AG04450 (cell line): ENCODE measurements at places on chromosomes 16 and 17.

- peak; percentile 68 for DNase-seq
These were observed at the start of gene EXOC7 for GRCh38 chr17:76103274-76104139. Gene EXOC7, minus strand, starts transcription at chr17:76103787. Its CDS starts 95 bp downstream, at chr17:76103692.

DNA sequence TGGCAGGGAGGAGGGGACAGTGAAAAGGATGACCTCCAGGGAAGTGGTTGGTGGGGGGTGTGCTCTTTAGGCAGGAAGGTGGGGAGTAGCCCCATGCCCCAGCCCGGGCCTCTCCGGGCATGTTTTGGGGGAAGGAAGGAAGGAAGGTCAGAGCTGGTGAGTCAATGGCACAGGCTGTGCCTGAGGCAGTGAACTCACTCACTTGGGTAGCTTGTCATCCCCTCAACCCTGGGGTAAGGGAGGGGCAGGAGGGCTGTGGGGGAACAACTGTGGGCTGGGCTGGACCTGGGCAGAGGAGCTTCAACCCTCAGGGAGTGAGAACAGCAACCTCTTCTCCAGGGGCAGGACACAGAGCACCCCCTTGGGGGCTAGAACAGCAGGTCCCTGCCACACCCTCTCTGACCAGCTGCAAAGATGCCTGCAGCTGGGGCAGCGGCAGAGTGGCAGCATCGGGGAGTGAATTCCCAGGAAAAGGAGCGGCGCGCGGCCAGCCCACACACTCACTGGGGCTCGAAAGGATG is 6.3 kb downstream of the CSF3 start:
- DNase-seq, result no peak

DNA sequence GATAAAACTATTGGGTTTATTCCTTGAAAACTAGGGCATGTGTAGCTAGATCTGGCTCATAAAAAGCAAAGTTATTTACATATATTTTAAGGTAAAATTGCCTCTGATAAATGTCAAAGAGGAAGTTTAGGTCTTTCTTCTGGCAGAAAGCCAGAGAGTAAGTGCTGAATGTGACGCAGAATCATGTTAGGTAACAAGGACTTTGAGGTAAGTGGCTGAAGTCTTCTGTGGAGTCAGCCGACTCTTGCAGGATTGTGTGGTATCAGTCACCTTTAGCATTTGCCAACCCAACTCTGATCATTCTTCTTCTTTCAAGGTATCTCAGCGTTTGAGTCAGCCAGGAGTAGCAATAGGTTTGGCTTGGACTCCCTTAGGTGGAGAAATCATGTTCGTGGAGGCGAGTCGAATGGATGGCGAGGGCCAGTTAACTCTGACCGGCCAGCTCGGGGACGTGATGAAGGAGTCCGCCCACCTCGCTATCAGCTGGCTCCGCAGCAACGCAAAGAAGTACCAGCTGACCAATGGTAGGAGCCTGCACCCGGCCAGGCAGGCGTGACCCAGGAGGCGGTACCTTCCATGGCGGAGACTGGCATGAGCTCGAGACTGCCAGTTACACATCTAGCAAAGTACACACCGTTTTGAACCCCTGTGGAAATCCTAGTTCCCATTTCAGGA is 37.9 kb downstream of the SIAH1 start:
- DNase-seq, result no peak

DNA sequence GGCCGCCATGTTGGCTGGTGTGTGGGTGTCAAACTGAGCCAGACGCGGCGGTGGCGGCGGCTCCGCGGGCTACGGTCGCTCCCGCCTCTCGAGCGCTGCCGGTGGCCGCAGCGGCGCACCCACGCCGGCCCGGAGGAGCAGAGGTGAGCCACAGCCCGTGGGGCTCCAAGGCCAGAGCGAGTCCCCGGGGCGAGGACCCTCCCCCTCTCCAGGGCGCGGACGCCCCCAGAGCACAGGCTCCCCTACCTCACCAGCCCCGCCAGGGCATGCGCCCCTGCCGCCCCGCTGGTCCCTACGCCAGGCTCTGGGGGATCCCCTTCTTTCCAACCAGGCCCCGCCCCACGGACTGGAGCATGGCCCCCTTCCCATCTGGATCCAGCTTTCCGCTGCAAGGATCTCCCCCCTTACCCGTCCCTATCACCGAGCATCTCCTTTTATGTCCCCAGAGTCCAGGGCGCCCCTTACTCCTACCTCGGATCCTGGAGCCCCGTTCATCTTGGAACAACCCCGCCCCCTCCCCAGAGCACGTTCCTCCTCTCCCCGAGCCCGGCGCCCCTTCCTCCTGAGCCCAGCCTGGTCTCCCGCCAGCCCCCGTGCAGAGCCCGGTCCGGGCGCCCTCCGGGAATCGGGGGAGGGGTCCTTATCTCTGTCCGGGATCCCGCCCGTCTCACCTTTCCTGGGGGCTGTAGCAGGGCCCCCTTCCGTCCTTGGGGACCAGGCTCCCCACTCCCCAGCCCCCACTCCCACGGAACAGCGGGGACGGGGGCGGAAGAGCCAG is 412 bp downstream of the EPN2 start:
- DNase-seq, result no peak

DNA sequence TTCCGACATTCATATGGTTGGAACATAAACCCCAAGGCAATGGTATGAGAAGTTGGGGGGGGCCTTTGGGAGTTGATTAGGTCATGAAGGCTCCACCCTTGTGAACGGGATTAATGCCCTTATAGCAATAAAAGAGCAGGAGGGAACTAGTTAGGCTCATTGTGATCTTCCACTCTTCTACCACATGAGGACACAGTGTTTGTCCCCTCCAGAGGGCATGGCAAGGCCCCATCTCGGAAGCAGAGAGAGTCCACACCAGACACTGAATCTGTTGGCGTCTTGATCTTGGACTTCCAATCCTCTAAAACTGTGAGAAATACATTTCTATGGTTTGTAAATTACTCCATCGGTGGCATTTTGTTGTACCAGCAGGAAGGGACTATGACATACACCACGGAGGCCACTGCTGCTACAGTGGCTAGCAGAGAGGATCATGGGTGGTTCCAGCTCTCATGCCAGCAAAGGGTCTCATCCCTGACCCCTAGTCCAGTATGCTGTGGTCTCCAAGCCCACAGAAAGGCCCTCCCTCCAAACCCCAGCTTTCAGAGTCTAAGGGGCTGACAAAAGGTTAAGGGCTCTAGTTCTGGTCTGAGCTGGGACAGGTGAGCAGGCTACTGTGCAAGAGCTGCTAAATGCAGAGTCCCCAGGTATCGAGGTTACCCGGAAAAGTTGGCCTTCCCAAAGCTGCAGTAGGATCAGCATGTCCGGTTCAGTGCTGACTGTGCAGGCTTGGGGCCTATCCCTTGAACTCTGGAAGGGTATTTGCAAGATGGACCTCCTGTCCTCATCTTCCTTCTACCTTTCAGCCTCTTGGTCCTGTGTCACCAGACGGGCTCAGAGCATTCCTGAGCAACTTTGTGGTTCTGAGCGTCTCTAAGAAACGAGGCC is 12.2 kb downstream of the CCR7 start:
- DNase-seq, result no peak

DNA sequence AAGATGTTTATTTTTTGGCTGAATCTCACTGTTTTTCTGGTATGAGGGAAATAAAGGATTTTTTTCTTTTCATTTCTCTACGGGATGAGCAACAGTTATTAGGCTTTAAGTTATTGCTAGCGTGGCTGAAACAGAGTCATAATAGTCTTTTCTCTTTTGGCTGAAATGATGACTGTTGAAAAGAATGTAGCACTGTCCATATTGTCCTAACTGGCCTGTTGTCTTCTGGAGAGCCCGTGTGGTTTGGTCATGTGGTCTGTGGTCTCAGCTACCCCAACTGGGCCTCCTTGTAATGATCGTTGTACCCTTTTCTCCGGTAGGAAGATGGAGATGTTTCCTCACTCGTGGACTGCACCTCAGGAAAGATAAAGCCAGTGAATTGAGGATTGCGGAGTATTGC is 36.6 kb downstream of the EPN2 start:
- no peak for DNase-seq

DNA sequence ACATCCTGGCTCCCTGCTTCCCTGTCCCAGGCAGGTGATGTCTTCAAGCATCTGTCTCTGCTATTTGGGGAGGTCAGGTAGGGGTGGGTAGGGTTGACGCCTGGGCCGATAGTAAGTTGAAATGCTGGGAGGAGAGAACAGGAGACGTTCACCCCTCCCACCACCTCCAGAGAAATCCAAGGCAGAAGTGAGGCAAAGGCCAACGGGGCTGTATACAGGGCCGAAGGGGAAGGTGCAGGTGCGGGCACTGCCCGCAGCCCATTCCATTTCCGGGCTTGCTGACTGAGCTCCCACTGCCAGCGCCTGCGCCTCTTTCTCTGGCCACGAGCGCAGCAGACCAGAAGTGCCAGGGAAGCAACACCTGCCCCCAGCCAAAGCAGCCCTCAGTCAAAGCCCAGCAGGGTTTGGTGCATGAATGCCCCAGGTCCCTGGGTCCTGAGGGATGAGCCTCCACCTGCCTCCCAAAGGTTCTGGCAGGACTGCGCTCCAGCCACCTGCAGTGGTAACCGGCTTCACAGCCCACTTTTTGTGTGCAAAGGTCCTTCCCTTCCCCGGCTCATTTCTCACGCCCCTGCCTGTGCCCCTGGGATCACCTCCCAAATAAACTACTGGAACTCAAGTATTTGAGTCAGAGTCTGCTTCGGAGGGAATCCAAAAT is 127.6 kb upstream of the TNRC6C start:
- DNase-seq, result no peak

GRCh38 chr17:17792037-17792550 is 44.7 kb downstream of the SREBF1 start:
- DNase-seq, result no peak

- no peak for DNase-seq
These were observed 3.7 kb upstream of the SSTR2 start for GRCh38 chr17:73160980-73161630.

DNA sequence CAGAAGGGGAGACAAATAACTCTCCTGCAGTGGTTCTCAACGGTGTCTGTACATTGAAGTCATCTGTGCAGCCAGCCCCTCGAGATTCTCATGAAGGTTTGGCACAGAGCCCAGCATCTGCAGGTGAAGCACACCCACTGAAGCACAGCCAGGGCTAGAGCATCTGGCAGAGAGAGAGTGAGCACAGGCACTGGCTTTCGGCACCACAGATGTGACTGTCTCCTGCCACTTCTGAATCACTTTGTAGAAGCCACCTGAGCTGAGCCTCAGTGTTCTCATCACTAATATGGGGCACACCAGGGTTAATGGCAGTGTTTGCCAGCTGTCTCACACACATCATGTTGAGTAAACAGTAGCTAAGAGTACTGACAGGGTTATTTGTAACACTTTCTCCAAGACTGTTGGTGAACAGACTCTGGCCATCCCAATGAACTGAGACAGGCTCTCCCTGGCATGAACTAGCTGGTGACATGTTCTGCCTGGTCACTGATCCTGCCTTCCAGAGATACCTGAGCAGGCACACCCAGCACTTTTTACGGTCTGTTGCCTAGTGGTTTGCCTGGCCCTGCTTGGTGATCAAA is 10.9 kb downstream of the HSPB9 start:
- DNase-seq, result no peak

DNA sequence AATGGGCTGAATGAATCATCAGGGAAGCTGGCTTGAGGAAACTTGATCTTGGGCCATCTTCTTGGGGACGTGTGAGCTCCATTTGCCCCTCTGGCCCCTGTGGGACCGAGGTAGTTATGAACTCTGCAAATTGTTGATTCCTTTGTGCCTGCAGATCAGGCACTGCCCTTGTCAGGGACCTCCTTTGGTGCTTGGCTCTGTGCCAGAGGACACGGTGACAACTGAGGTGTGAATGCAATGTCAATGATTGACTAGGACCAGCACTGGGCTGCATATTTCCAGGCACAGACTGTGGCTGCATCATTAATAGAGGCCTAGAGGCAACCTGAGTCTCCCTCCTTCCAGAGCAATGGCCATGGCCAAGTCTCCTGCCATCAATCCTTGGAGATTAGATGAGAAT is 23.8 kb downstream of the PDILT start:
- DNase-seq, result no peak

DNA sequence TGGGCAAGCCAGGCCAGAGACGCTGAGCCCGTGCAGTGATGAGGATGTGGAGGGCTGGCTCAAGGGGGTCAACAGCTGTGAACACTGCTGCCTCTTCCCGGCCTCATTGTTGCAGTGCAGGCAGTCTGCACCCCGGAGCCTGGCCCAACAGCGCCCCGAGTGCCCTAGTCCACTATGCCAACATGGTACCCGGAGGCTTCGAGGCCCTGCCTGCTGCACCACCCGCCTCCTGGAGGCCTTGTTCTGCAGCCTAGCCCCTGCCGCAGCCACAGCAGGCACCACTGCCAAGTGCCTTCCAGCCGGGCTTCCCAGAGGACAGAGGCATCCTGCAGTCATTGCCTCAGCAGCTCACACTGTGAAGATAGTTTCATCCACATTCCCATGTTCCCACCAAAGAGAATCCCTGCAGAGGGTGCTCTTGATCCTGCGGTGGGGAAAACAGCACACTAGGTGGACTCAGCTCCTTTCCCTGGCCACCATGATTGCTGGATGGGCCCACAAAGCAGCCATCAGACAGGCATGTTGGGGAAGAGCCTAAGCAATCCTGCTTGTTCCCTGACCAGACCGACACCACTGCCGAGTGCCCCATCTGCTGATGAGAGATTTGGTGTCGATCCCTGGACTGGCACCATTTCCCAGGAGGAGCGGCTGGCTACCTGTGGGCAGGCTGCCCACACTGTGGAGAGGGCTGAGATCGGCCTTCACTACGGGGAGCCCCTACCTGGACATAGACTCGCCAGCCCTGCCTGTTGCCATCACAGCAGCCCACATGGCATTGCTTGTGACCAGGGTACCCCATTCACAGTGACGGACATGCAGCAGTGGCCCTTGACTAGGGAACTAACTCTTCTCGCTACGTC is 44.9 kb downstream of the USP22 start:
- no peak for DNase-seq

DNA sequence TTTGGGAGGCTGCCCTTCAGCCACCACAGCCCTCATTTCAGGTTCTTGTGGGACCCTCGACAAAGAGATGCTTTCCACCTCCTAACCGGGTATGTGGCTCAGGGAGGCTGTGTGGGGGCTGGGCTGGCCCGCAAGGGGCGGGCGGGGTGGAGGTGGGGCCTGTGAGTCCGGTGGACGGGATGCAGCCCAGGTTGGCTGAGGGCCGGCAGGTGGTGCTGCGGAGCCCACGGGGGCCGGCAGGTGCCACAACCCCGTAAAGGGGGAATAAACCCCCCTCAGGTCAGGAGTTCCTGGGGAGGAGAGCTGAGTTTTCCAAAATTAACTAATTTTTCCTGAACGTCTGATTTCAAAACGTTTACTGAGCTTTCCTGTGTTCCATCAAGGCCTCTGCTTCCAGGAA is 4.9 kb upstream of the CIAO3 start:
- DNase-seq, result no peak

GRCh38 chr17:57138956-57139576 is 54.0 kb downstream of the AKAP1 start:
- DNase-seq, result no peak

- no peak for DNase-seq
These were observed 17.0 kb downstream of the SRCIN1 start for GRCh38 chr17:38588788-38589174.

GRCh38 chr17:9105068-9105868 is 84.0 kb downstream of the NTN1 start:
- no peak for DNase-seq
